Activated CD4-positive, alpha-beta memory T cell treated with anti-CD3 and anti-CD28 coated beads, Interleukin-2, amount 10 ng/mL, durations not matched to agents 7 days and 5 days (primary cell): ENCODE measurements at places on chromosomes 11 and 22. TPM values are rescaled to one million over a fixed set of nuclear protein-coding genes. Genes with fewer than 3 reads are reported as not detected.

OR52I2 gene
- not detected for total RNA-seq

PGM2L1 gene
- total RNA-seq: 8.7 TPM

SPDYC gene
- total RNA-seq: not detected

TMEM138 gene
- total RNA-seq: 45.5 TPM

KCNE3 gene
- total RNA-seq: not detected

DNA sequence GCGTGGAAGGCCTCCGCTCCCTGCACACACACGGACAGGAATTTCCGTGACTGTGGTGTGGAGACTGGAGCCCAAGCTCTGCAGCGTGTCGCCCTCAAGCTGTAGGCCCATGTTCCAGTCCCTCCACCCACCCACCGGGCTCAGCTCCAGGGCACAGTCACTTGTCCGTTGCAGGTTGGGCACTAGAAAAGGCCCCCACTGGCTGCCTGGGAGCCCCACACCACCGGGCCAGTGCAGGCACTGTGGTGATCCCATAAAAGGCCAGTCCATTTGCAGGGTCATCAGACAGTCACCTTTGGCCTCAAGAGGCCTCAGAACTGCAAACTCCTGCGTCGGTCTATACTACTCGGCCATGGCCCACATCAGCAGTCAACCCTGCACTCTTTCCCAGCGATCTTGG is 16.3 kb downstream of the RAB36 start:
- DNase-seq: no peak
- no peak overlapping the region for H3K27ac ChIP-seq
- no peaks in the 10 kb centered on the region for H3K27me3 ChIP-seq
- H3K4me1 ChIP-seq: no peaks in the 10 kb centered on the region
- no peak overlapping the region for H3K4me3 ChIP-seq

DNA sequence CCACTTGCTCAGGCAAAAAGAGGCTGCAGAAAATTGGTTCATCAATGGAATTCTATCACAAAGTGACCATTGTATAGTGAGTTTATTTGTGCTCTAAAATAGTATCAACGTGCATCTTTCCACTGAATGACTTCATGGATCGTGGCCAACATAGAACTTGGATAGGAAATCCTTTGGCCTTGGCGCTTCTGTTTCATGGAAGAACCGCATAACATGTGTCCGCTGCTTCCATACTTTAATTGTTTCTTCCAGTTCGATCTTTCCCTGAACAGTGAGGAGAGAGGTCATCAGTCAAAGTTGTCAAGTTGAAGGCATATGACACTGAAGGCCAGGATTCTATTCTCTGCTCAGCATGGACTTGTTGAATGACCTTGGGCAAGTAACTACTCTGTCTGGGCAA is 4.5 kb downstream of the NDUFA6 start:
- peaks cover 73% of the 10 kb centered on the region for H3K36me3 ChIP-seq
- H3K27ac ChIP-seq: no peak overlapping the region
- no peaks in the 10 kb centered on the region for H3K27me3 ChIP-seq

DNA sequence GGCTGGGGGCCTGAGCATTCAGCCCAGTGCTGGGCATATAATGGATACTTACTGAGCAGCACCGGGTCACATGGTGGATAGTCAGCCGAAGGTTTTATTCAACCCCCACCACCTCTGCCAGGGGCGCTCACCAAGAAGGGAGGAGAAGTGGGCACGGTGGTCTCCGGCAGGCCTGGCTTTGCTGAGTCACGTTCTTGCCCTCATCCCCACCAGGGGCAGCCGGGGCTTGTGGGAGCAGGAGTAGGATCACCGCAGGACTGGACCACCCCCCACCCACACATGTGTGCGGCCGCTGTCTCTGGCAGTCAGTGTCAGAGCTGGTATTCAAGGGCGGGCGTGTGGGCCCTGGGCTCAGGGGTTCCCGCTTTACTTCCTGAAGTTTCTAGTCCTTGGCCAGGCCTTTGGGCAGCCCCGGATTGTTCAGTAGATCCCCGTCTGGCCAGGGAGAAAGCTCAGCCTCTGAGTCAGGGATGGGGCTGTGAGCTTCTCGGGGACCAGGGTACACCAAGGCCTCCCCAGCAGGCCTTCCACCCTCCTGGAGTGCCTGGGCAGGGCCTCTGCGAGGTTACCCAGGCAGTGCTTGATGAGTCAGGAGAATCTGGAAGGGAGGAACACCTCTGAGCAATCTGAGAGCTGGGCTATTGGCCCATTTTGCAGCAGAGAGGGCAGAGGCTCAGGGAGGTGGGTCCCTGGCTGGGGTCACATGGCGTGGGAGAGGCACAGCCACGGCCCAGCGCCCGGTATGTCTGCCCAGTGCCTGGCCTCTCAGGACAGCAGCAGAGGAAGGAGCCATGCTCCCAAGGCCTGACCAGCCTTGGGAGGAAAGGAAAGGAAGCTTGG is 60.6 kb downstream of the RTL6 start:
- DNase-seq: no peak
- no peaks in the 10 kb centered on the region for H3K4me1 ChIP-seq
- H3K4me3 ChIP-seq: no peak overlapping the region
- H3K27ac ChIP-seq: no peak overlapping the region
- H3K36me3 ChIP-seq: no peaks in the 10 kb centered on the region
- peaks cover 1% of the 10 kb centered on the region for H3K27me3 ChIP-seq

DNA sequence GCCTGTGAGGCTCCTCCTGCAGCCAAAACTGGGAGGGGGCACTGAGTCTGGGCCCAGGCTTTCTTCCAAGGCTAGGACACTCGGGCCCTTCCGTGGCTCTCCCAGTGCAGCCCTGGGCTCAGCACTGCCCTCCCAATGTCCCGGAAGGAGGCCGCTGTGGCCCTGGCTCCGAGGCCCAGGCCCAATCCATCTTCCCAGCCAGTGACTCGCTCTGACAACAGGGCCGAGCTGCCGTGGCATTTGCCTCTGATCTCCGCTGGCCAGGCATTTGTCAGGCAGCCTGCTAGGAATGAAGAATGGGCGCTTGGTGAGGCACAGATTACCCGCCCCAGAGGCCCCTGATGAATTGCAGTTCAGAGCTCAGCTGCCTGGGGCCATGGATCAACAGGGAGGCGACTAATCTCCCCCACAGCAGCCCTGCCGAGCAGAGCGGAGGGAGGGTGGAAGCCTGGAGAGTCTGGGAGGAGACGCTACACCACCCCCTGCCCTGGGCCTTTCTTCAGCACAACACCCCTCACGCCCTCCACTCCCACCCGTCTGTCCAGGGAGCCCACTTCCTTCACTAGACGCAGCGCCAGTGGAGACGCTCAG is 8.3 kb downstream of the FXYD2 start:
- peaks cover 58% of the 10 kb centered on the region for H3K4me1 ChIP-seq
- peaks cover 3% of the 10 kb centered on the region for H3K27me3 ChIP-seq
- no peaks in the 10 kb centered on the region for H3K36me3 ChIP-seq
- H3K4me3 ChIP-seq: no peak overlapping the region
- peak overlapping the region; percentile 87 for H3K27ac ChIP-seq

DNA sequence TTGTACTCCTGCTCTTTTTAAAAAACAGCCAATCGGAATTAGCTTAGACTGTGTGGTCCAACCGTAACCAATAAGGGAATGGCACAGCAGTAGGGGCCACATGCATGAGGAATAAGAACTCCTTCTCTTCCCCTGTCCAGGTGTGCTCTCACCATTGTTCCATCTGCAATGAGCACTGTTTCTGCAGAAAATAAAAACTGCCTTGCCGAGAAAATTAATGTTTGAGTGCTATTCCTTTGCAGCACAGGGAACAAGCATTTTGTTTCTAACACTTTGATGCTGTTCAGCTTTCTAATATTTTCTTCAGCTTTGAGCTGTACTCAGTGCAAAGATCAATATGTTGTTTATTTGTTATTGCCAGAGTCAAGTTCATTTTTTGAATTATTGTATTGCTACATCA is 57.9 kb downstream of the PIWIL3 start:
- no peaks in the 10 kb centered on the region for H3K36me3 ChIP-seq
- no peak overlapping the region for H3K4me3 ChIP-seq
- H3K27ac ChIP-seq: no peak overlapping the region
- H3K27me3 ChIP-seq: peaks cover 32% of the 10 kb centered on the region
- H3K4me1 ChIP-seq: no peaks in the 10 kb centered on the region
- no peak for DNase-seq

GRCh38 chr11:57647372-57647771 is 2.3 kb downstream of the YPEL4 start:
- no peak for DNase-seq
- no peaks in the 10 kb centered on the region for H3K36me3 ChIP-seq
- peaks cover 42% of the 10 kb centered on the region for H3K4me1 ChIP-seq
